Naive thymus-derived CD4-positive, alpha-beta T cell (primary cell): ENCODE measurements at places on chromosomes 3 and 15. TPM values are rescaled to one million over a fixed set of nuclear protein-coding genes. Genes with fewer than 3 reads are reported as not detected.

- no peak for DNase-seq
Observed at GRCh38 chr3:109116031-109116430, 1.9 kb downstream of the MORC1 start.

DNA sequence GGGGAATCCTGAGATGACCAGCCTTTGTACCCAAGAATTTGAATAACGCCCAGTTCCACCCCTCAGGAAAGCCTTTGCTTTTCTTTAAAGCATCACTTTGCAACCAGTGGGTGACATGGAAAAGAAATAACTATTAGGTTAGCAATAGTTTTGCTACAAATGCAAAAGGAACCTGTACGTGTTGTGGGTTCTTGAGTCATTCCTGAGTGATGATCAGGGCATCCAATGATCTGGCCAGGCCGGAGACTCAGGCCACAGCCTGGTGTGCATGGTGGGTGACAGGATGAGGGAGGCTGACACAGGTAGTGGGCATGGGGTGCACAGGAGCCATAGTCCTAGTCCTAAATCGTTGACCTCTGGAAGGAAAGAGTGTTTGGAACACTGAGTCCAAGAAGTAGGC, 321.4 kb upstream of the IL12A start:
- no peak for DNase-seq

DNA sequence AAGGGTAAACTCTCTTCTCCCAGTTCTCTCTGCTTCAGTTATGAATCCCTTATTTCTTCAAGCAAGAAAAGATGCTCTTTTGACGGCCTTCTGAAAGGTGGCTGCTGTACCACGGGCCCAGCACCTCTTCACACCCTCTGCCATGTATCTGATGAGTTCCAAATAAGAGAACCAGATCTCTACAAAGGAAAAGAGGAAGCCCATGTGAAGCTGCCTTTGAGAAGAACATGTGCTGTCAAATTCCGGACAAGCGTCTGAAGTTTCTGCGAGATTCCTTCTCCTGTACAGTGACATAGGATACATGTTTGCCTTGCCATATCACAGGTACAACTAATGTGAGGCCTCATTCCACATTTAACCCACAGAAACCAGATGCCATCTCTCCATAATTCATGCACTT, 59.2 kb downstream of the SH3BP5 start:
- DNase-seq: no peak

DNA sequence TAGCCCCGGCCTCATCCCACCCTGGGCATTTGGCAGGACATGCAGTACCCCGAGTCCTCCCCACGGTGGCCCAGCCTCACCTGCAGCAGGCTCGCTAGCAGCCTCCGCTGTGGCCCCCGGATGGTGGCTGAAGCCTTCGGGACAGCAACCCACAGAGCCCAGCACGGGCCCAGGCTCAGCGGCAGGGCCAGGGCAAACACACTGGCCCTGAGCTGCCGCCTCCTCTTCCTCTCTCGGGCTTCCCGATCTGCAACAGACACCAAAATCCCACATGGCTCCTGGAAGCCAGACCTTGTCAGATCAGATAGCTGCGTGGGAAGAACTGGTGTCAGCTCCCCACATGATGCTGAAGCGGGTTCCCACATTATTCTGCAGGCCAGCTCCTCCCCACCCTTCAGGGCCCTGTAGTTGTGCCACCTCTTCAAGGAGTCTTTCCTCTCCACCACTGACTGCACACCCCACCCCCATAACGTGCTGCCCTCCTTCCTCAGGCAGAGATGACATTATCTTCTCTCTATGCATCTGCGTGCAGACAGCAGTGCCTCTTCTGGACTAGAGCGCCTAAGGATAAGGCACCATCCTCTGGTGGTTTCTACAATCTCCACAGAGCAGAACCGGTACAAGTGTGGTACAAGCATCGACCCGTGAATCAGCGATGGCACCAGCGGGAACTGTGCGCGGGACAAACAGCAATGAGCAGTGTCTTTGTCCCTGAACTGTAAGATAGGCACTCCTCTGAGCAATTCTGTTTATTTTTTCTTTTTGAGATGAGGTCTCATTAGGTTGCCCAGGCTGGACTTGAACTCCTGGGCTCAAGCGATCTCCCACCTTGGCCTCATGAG, 9.5 kb downstream of the TMEM44 start:
- no peak for DNase-seq

GRCh38 chr3:143652118-143652517, 196.2 kb downstream of the SLC9A9 start:
- no peak for DNase-seq

- DNase-seq: peak; percentile 75
Observed at GRCh38 chr3:194103505-194103904, 32.4 kb upstream of the HES1 start.

DNA sequence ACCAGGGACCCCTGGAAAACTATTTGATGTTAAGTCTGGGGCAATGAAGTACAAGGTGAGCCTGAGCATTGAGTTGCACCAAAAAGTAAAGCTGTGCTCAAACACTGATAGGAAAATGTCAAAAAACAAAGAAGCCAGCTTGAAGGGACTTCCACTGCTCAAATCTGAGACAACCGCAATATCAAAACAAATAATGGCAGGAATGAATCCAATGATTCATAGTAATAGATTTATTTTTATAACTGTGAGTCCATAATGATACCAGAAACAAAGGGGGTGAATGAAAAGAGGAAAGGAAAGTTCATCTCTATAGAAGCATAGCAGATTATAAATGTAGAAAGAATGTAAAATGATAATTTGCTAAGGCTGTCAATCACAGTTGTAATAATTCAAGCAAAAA, 237.3 kb upstream of the ZBTB20 start:
- DNase-seq: no peak

DNA sequence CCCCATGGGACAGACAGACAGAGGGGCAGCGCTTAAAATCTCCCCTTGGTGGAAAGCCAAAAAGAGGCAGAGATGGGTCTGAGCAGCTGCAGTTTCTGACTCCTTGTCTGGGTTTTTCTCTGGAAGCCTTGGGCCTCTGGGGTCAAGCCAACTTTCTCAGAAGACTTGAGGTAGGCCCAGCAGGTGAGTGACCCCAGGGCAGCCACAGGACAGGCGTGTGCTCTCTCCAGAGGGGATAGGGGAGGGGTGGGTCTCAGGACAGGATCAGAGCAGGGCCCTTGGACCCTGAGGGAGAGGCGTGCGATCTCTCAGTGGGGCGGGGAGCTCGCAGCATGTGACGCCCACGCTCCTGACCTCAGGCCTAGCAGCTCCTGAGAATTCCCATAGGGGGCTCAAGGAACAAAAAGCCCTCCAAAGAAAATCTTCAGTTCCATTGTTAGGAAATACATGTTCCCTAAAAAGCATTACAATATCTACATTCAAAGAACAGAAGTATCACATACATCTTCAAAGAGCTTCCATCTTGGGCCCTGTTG, 34.6 kb upstream of the DUSP7 start:
- DNase-seq: no peak

DNA sequence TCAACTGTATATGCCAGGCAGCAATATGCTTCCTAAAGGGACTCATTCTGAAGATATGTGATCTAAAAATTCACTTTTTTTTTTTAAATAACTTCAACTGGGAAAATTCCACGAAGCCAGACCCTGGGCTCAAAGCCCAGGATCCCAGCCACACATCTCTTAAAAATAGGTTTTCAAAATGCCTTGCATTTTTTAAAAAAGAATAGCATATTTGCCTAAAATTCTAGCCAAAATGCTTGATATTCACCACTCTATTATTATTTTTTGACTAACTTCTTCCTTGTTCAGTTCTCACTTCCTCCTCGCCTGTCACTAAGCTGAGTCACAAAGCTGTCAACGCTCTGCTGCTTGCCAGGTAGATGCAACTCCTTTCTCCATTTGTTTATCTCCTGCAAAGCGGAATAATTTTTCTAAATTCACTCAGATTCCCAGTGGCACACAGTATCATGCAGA, 28.0 kb upstream of the VGLL4 start:
- DNase-seq: no peak

GRCh38 chr3:187257992-187258692, 33.4 kb downstream of the MASP1 start:
- DNase-seq: no peak

GRCh38 chr3:194617827-194618226, 15.4 kb downstream of the TMEM44 start:
- no peak for DNase-seq

GRCh38 chr3:122886251-122886650, 91.4 kb downstream of the SLC49A4 start:
- DNase-seq: no peak

DNA sequence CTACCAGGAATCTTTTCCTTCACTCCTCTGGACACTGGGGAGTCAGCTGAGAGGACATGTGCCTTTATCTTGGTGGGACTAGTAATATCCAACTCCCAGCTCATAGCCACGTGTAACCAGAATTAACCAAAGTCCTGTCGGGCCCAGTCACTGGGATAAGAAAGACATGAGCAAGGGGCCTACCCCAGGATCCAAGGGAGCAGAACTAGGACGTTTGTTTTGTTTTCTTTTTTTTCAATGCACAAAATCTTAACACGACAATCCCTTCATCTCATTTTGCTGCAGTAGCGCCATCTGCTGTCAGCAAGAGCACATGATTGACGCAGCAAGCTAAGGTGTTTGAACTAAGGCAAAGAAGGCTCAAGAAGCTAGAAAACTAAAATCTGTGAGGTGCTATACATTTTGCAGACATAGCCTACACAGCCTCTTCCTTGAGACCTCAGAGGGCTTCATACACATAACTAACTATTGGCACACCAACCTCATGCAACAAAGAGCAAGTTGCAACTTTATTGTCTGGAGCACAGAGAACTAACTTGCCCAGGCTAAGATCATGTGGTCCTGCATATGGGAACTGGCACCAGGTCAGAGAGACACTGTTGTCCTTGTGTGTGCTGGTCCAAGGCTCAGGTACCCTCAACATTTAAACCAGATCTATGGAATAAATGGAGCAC, 43.6 kb downstream of the RLBP1 start:
- peak; percentile 39 for DNase-seq

DNA sequence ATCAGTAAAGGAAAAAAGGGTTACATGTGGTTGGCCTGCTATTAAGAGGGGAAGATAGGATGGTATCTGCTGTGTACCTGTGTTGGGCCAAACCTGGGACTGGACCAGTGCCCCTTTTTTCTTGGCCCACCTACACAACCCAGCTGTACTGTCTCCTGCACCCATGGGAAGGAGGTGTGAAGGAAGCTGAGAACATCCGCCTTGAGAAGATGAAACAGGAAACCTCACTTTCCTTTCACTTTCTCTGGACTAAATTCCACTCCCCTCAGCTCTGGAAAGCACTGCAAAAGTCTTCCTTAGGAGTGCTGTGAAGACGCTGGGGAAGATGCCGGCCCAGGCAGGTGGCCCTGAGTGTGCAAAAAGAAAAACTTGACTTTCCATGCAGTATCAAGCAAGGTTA, 37.6 kb downstream of the LRRN1 start:
- DNase-seq: no peak

DNA sequence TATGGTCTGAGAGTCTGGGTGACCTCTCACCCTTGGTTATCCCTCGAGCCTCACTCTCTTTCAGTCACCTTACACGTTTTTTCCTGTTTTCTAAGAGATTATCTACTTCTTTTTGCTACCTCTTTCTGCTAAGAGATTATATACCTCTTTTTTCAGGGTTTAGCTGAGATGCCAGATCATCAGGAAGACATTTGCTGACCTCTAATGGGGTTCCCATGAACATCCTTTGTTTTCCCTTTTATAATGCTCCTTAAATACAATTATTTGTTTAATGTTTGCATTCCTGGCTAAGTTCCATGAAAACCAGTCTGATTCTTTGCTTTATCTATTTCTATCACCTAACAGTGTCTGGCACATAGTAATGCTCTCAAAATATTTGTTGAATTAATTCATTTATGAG, 39.6 kb downstream of the LEKR1 start:
- DNase-seq: no peak

DNA sequence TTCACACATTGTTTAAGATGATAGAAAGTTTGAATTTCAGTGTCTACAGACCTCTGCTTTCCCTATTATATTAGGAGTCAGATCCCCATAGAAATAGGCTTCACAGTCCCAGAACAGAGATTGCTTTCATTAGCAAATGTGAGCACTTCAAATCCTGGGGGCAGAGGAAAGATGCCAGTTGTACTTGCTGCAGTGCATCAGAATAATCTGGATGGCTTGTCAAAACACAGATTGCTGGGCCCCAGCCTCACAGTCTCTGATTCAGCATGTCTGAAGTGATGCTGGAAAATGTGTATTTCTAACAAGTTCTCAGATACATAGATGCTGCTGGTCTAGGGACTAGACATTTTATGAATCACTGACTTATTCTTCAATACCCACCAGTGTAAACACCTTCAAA, 375.2 kb downstream of the FGF12 start:
- DNase-seq: no peak

DNA sequence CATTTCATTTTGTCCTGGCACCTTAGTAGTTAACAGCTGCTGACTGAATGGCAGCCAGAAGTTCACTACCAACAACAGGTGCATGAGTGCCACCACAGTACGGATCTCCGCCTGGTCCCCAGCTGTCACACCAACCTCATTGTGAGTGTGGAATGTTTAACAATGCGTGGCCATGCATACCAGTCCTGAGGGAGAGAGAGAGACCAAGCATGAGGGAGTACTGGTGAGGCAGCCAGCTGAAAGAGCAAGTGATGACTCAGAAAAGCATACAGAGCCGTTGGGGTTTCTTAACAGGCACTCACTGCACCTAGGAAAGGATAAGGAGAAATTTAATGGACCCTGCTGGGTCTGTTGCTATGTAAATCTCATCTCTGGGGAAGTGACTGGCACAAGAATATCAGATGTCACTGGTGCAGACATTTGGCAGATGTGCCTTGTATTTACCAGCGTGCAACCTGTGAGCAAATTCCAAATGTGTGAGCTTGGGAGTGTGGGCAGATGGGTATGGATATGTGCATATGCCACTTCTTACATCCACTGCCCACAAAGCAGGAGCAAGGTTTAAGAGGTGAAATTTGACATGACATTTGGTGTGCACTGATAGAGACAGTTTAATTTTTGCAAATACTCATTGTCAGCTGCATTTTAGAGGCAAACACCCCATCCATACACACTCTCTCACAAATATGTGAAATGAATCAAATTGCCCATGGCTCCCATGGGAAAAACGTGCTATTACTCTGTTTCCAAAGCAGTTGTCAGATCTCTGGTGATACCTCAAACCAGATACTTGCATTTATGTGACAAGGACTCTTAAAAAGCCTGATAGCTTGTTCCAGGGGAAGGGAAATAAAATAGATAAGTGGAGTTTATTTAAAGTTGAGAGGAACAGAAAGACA, 245.2 kb upstream of the ARPP21 start:
- no peak for DNase-seq

Gene CATSPER2
- polyA plus RNA-seq: 0.61 TPM

Gene TEX55
- polyA plus RNA-seq: not detected

Gene IVD
- 42.4 TPM for polyA plus RNA-seq

Gene SLC9C1
- 0.08 TPM for polyA plus RNA-seq

Gene SV2B
- 0.02 TPM for polyA plus RNA-seq

Gene FETUB
- polyA plus RNA-seq: not detected

Gene MTHFS
- 93.3 TPM for polyA plus RNA-seq

Gene SETD5
- polyA plus RNA-seq: 49.4 TPM

Gene SYNPR
- not detected for polyA plus RNA-seq

Gene HDGFL3
- polyA plus RNA-seq: 9.4 TPM

Gene RASSF1
- 47.9 TPM for polyA plus RNA-seq

Gene TUSC7
- polyA plus RNA-seq: not detected

Gene CAV3
- not detected for polyA plus RNA-seq

Gene DPPA2
- not detected for polyA plus RNA-seq

Gene ALG1L2
- not detected for polyA plus RNA-seq
